Cortex of kidney (tissue), 1 donor: ENCODE measurements at places on chromosomes 7 and 10.

DNA sequence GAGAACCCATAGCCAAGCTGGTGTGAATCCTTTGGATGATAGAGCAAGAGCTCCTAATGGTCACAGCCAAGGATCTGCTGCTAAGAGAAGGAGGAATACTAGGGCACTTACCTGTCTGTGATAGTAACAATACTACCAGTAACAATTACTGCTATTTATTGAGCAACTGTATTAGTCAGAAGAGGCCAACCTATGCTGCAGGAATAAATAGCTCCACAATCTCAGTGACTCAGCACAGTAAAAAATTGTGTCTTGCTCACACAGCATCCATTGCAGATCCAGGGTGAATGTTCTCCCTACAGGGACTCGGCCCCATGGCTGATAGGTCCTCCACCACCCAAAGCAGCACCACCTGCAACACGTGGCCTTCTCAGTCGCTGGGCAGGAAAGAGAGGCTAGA is 257.6 kb upstream of the ZMIZ1 start:
- DNase-seq, result no peak

DNA sequence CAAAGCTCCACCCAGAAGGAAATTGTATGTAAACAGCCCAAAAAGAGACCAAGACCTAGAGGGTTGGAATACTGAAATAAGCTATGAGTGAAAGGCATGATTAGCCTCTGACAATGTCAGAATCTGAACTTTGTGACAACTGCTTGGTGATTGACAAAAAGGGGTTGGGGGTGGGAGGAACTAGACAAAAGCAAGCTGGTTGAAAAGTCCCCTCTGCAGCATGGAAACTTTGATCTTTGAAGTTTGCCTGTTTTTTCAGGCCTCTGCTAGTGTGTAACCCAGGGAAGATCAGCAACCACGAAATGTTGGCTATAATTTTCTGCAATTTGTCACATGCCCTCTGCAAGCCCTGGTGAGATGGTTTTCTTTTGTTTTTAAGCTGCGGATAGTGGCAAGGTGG is 104.8 kb upstream of the SLC25A13 start:
- DNase-seq, result no peak

GRCh38 chr7:92731335-92732063 is 104.9 kb downstream of the CDK6 start:
- DNase-seq, result no peak

DNA sequence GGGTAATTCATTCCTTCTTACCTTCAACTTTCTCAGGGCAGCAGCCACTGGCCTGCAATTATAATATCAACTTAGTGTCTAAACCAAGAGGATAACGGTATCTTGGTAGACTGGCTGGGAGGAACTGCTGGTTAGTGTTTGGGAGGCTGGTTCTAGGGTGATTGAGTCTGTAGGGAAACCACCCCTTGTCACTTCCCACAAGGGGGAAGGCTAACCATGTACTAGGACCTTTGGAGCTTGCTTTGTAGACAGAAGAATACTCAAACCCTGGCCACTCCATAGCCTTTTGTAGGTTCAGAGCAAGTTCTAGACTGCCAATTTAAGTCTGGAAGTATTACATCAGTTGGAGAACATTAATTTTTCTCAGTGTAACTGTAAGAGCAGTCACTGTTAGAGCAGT is 51.3 kb downstream of the NHLRC2 start:
- DNase-seq, result no peak

GRCh38 chr10:101291331-101292193 is 62.3 kb upstream of the LBX1 start:
- DNase-seq, result no peak

DNA sequence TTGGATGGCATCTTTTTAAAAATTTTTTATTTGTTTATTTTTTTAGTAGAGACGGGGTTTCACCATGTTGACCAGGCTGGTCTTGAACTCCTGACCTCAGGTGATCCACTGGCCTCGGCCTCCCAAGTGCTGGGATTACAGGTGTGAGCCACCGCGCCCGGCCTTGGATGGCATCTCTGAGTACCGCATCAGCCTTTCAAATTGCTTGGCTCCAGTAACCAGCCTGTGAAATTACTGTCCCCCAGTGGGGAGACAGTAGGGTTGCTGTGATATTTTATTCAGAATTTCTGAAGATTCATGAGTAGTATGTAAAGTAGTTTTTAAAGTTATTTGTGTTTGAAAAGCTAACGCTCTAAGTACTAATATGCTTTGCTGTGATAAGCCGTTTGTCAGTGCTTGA is 1.2 kb downstream of the NUB1 start:
- DNase-seq, result no peak

GRCh38 chr7:155166673-155167370 is 96.7 kb downstream of the HTR5A start:
- no peak for DNase-seq

DNA sequence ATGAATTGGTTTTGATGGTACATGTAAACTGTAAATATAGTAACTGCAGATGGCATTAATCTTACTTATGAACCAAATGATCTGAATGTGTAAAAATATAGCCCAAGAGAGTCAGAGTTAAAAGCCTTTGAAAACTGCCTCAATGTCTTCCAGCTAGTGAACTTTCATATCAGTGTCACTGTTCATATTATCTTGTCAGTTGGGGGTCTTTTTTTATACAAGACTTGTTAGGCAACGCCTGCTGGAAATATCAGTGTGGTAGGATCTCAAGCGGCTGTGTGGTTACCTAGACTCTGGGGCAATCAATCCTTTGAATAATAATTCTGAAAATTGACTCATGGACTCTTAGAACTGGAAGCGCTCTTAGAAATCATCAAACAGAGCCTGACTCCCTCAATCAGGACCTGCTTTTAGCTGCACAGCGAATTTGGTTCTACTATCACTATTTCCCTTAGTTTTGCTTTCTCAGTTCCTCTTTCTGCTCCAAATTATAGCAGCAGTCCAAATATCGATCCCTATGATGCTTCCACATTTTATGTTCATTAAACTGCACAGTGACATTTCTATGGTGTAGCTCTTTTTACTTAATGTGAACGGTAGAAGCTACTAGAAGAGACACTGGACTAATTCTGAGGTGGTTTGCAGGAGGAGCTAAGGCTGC is 100.1 kb upstream of the COL1A2 start:
- no peak for DNase-seq

DNA sequence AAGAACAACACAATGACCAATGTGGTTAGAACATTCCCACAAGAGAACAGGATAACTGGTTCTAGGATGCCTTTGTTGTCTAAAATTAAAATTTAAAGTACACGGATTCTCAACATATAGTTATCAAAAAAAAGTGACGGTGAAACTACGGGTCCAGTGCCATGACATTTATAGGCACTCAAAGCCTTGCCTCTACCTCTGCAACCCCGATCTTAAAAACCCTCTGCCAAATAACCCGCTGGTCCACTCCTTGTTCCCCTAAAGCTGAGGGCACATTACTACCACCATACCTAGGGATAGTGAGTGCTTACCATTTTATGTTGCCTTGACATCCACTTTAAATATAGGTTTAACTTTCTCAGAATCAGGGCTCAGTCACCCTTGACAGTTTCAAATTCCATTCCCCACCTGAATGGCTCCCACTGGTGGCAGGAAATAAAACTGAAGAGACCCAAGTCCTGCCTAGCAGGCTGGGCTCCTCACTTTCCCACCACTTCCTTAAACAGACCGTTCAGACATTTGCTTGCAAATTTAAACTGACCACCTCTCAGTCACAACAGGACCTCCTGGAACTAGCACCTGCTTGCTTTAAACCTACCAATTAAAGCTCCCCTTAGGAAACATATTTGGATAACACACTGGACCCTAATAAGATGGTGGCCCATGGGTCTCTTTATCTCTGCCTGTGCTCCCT is 169.9 kb upstream of the ASAH2 start:
- DNase-seq, result no peak

DNA sequence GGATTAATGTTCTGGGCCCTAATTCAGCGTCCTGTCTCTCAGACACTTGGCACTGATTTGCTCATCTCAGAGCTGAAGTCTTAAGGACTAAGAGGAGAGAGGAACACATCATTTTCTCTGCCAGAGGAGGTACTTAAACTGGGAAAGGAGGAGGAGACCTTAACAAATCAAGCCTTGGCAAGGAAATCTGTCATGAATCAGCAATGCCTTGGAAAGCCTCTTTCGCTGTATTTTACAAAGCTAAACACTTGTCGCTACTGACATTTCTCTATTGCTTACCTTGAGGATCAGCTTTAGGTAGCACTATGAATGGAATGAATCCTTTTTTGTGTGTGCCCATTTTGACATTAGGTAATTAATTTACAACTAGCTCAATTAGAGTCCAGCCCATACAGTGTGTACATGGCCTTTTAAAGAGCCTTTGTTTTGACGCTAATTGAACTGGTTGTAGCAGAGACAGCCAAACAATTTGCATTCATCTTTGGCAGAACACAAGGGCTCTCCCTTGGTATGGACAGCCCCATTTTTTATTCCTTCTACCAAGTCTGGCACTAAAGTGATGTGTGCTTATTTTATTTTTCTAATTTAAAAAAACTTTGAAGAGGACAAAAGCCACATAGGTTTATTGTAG is 37.4 kb downstream of the AUTS2 start:
- no peak for DNase-seq

DNA sequence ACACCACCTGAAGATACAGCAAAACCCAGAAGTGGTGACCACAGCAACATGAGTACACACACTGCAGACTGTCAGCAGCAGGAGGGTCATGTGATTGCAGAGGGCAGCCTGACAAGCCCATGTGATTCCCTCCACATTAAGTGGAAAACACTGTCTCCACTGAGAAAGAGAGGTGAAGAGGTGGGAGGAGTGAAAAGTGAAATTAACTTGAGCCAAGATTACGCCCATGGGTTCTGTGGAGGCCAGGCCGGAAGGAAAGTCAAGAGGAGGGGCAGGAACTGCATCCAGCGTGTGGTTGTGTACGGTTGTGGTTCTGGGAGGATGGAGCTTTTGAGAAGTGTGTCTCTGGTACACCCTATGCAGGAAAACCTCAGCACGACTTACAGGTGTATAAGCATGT is 138.5 kb downstream of the PLXNA4 start:
- DNase-seq, result no peak
